MCF 10A (cell line): ENCODE measurements at places on chromosomes 7 and 10. TPM values are rescaled to one million over a fixed set of nuclear protein-coding genes. Genes with fewer than 3 reads are reported as not detected.

The SLC29A4 gene
- 0.56 and 0.96 TPM in 2 replicates for total RNA-seq

DNA sequence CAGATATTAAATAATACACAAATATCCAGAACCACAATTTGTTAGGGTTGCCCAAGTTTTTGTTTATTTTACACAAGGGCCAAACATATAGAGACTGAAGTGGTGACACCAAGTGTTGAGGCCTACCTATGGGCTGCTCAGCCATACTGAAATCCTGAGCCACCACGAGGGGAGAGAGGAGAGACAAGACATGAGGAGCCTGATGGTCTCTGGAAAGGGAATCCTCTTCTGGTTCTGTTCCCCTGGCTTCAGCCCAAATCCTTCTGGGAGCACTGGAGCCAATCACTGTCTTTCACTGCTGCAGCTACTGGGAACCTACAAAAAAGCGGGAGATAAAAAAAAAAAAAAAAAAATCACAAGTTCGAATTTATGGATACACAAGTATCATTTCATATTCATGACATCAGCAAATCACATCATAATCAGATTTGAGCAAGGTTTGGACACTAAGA, 1.9 kb downstream of the SKIDA1 start:
- H3K36me3 ChIP-seq: no peaks in the 10 kb centered on the region
- no peaks in the 10 kb centered on the region for H3K27me3 ChIP-seq
- no peak for DNase-seq
- H3K4me3 ChIP-seq: peak overlapping the region; percentile 43
- no peak overlapping the region for H3K27ac ChIP-seq

DNA sequence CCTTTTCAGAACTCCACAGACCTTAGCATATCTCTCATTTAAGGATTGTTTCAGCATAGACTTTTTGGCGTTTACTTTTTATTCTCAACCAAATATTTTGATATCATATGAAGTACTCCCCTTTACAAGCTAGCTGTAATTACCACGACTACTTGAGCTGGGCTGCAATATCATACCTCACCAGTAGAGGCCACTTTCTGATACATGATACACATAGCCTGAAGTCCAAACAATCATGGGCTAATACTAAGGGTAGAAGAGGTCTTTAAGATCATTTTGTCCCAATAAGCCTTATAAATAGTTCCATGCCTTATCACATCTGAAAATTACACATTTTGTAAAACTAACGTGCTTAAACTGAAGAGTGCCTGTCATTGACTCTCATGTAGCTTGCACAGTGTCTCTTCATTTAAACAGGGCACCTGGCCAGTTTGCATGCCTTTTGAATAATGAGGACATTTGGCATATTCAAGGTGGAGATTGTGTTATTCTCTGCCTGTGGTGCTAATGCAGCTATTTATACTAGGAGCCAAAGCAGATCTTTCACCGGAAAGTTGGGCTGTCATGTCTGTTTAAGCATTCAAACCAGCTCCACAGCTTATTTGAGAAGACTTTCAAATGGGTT, 403.7 kb upstream of the ZMIZ1 start:
- no peaks in the 10 kb centered on the region for H3K36me3 ChIP-seq
- H3K4me1 ChIP-seq: no peaks in the 10 kb centered on the region
- H3K4me3 ChIP-seq: no peak overlapping the region
- peak; percentile 44 for DNase-seq
- H3K27me3 ChIP-seq: peaks cover 61% of the 10 kb centered on the region

DNA sequence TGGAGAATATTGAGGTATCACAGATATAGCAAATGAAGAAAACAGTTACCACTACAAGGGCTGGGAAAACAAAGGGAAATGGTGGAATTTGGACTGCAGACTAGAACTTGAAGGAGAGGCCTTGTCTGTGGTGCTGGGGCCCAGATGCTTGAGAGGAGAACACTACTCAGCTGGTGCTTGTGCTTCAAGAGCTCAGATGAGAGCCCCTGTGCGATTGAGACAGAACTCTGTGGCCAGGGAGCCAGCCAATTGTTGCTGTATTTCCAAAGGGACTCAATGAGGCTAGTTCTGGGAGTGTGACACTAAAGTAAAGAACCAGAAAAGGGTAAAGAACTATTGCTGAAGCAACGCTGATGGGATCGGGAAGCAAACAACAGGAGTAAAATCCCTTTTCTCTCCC, 406.5 kb upstream of the SEMA3D start:
- no peaks in the 10 kb centered on the region for H3K36me3 ChIP-seq
- H3K4me1 ChIP-seq: no peaks in the 10 kb centered on the region
- peaks cover 29% of the 10 kb centered on the region for H3K27me3 ChIP-seq
- DNase-seq: no peak
- H3K4me3 ChIP-seq: no peak overlapping the region

DNA sequence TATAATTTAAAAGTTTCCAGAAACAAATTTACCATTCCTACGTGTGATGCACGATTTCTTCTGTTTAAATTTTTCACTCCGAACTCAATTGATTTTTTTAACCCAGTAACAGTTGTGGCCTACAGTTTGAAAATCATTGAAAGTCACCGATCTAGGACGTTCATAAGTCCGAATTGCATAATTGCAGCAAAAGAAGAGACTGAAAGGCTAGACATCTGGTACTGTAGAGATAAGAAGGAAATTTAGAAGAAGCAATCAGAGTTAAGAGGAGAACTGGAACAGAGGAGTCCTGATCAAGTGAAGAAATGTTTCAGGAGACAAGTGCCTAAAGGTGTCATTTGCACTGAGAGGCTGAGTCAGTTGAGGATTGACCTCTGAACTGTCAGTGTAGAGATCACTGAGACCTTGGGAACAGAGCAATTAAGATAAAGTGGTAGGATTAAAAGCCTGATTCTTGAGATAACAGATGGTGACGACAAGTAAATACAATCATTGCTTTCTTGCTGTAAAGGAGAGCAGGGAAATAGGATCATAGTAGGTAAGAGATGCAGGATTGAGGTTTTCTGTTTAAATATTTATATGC, 73.5 kb downstream of the ZFAND4 start:
- no peak overlapping the region for H3K27ac ChIP-seq
- DNase-seq: no peak
- no peaks in the 10 kb centered on the region for H3K27me3 ChIP-seq
- no peaks in the 10 kb centered on the region for H3K4me1 ChIP-seq

- no peak for DNase-seq
- no peaks in the 10 kb centered on the region for H3K27me3 ChIP-seq
- H3K4me3 ChIP-seq: no peak overlapping the region
- H3K4me1 ChIP-seq: no peaks in the 10 kb centered on the region
- H3K36me3 ChIP-seq: no peaks in the 10 kb centered on the region
Observed at GRCh38 chr7:100413889-100414288, 14.6 kb downstream of the ZCWPW1 start.

GRCh38 chr7:26556061-26556881, 264.6 kb downstream of the SNX10 start:
- no peak for DNase-seq
- H3K4me3 ChIP-seq: no peak overlapping the region
- H3K27me3 ChIP-seq: no peaks in the 10 kb centered on the region

The SFR1 gene
- total RNA-seq: 7.7 and 8.9 TPM in 2 replicates

The FEZF1 gene
- not detected in 2 replicates for total RNA-seq

The HOXA13 gene
- total RNA-seq: not detected in 2 replicates

The OR2A5 gene
- total RNA-seq: not detected in 2 replicates

DNA sequence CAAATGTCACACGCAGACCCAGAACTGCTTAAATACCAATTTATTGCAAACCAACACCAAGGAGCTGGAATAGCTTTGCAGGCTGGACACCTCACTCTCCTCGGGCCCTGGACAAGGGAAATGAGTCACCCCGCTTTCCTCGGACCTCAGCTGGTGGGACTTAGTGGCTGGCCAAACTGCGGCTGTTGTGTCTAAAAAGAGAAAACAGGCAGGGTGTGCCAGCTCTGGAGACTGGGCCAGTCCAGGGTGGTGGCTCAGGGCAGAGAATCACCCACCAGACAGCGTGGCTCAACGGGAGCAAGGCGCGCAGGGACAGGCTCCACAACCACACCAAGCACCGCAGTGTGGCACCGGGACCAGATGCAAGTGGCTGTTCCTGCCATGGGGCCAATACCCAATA, 58.2 kb upstream of the CAMK2B start:
- peaks cover 12% of the 10 kb centered on the region for H3K4me1 ChIP-seq
- H3K36me3 ChIP-seq: peaks cover 52% of the 10 kb centered on the region
- no peaks in the 10 kb centered on the region for H3K27me3 ChIP-seq
- peak; percentile 67 for DNase-seq
- H3K4me3 ChIP-seq: no peak overlapping the region

- H3K27me3 ChIP-seq: no peaks in the 10 kb centered on the region
- no peak overlapping the region for H3K27ac ChIP-seq
- H3K36me3 ChIP-seq: no peaks in the 10 kb centered on the region
- DNase-seq: peak; percentile 68
- H3K4me3 ChIP-seq: no peak overlapping the region
- H3K4me1 ChIP-seq: no peaks in the 10 kb centered on the region
Observed at GRCh38 chr10:92914478-92915325, 66.4 kb downstream of the EXOC6 start.

DNA sequence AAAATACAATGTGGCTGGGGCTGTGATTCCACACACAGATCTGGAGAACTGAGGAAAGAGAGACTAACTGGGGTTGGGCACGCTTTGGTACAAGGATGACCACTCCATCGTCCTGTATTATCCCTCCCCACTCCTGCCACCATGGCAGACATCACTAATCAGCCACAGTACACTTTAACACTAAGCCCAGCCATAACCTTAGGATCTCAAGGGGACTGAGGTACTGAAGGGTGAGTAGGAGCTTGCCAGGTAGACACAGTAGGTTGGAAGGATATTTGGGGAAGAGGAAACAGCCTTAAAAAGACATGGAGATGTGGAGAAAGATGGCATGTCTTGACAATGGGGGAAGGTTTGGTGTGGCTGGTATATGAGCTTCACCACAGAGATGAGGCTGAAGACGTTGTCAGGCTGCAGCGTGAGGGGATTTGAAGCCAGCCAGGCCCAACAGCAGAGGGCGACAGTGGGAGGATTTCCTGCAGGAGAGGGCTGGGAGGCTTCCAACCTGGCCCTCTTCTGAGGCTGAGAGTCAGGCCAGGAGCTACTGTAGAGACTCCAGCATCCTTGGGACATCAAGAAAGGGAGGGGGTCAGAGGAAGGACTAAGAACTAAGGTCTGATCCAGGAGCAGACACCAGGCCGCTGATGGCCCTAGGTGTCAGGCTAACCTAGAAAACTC, 58.6 kb upstream of the COL13A1 start:
- no peak overlapping the region for H3K4me3 ChIP-seq
- no peaks in the 10 kb centered on the region for H3K27me3 ChIP-seq
- peaks cover 8% of the 10 kb centered on the region for H3K4me1 ChIP-seq
- H3K36me3 ChIP-seq: no peaks in the 10 kb centered on the region
- DNase-seq: peak; percentile 48
- no peak overlapping the region for H3K27ac ChIP-seq

The TEX36 gene
- not detected in 2 replicates for total RNA-seq

The SLC16A9 gene
- 0.54 and 0.84 TPM in 2 replicates for total RNA-seq

GRCh38 chr7:1859266-1860035, 189.4 kb downstream of the ELFN1 start:
- no peak overlapping the region for H3K27ac ChIP-seq
- no peaks in the 10 kb centered on the region for H3K36me3 ChIP-seq
- no peaks in the 10 kb centered on the region for H3K27me3 ChIP-seq
- H3K4me1 ChIP-seq: no peaks in the 10 kb centered on the region
- H3K4me3 ChIP-seq: no peak overlapping the region
- DNase-seq: no peak

The MYPN gene
- total RNA-seq: 0.22 and 0.37 TPM in 2 replicates

The OR2A12 gene
- total RNA-seq: not detected in 2 replicates

- no peak for DNase-seq
- H3K4me1 ChIP-seq: no peaks in the 10 kb centered on the region
- H3K4me3 ChIP-seq: no peak overlapping the region
- no peaks in the 10 kb centered on the region for H3K36me3 ChIP-seq
Observed at GRCh38 chr10:114334301-114334700, 70.0 kb downstream of the AFAP1L2 start.

DNA sequence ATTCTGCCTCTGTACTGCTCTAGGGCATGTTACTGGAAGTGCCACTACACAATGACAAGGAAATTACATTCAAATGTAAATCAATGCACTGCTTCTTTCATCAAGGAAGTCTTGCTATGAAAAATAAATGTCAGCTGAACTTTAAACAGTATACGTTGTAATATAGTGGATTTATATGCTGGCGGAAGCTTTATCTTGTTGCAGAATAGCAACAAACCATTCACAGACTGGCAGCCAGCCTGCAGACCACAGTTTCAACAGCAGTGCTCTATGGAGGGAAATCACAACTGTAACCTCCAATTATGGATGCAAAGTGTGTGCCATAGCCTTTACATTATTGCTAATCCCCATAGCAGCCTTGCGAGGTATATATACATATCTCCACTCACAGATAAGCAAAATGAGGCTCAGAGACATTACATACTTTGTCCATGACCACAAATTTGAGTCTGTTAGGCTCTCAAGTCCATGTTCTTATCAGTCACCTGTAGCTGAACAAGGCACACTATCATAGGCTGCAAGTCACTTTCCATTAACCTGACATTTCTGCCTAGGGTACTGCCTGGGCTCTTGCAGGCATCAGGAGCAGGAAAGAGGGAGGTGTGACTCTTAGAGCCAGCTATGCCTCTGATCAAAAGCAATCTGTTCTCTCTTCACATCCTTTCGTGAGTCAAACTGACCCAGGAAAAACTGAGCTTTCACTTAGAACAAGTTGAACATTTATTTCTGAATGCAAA, 22.6 kb downstream of the COL28A1 start:
- H3K4me3 ChIP-seq: no peak overlapping the region
- peaks cover 7% of the 10 kb centered on the region for H3K36me3 ChIP-seq
- no peak for DNase-seq

The CACNB2 gene
- 2.7 and 3.3 TPM in 2 replicates for total RNA-seq

DNA sequence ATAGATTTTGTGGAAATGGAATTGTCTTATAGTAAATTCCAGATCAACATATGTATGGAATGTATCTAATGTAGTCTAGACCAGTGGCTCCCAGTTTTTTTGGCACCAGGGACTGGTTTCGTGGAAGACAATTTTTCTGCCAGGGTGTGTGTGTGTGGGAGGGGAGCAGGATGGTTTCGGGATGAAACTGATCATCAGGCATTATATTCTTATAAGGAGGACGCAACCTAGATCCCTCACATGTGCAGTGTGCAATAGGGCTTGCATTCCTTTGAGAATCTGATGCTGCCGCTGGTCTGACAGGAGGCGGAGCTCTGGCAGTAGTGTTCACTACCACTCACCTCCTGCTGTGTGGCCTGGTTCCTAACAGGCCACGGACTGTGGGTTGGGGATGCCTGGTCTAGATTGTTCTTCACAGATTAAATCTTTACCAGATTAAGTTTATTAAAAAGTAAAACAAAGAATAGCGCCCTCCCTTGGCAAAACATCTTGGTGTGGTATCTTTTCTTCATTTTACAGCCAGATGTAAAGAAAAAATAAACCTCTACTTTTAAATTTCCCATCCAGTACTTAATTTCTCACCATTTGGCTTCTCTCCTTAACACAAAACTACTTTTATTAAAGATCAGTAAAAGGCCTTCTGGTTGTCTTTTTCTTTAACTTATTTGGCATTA, 48.4 kb downstream of the SEPTIN7 start:
- no peaks in the 10 kb centered on the region for H3K27me3 ChIP-seq
- H3K36me3 ChIP-seq: peaks cover 16% of the 10 kb centered on the region
- DNase-seq: peak; percentile 69

The FFAR4 gene
- not detected in 2 replicates for total RNA-seq

The GDF2 gene
- total RNA-seq: not detected in 2 replicates

GRCh38 chr7:5679813-5680473, 101.5 kb downstream of the RNF216 start:
- H3K27ac ChIP-seq: no peak overlapping the region
- peaks cover 12% of the 10 kb centered on the region for H3K4me1 ChIP-seq
- no peak overlapping the region for H3K4me3 ChIP-seq
- peaks cover 24% of the 10 kb centered on the region for H3K36me3 ChIP-seq
- DNase-seq: no peak
